ENCODE measurements at places on chromosomes 13 and 19.

DNA sequence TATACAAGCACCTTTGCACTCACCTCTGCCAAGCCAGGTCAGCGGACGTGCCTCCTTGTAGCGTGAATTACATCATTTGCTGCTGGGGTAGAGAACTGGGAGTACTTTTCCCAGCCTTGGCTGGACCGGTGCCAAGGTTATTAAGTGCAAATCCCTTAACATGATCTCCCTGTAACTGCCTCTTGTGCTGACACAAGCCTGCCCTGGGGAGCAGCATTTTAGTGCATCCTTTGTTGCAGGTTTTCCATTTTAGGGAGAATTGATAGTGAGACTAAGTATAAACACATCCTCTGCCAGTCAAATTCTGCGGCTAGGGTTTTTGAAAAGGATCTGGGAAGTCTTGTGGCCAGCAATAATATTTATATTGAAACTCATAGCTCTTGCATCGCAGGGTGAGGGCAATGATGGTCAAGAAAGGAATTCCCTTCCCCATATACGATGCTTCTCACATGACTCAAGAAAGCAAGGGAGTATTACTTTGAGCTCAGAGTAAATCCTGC is 32.7 kb upstream of the DCLK1 start:
- DNase-seq = peak; percentile 86

- DNase-seq = no peak
Measured at GRCh38 chr13:83086948-83087347, 795.3 kb downstream of the SLITRK1 start.

DNA sequence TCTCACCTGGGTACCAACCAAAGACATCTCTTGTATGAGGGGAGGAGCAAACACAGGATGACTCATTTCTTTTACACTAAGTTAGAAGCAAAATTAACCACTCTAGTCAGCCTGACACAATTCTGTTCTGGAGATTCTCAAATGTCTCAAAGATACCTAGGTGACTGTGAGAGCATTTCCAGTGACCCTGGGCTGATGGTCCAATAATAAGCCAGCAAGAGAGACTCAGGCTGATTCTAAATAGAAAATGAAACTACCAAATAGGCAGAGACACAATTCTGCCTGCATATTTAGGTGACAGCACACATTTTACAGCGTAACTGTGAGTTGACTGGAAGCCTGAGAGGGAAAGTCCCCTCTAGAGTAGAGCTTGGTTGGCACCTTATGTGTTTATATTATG is 16.3 kb downstream of the ZNF91 start:
- no peak for DNase-seq

GRCh38 chr13:40981361-40981760 is 37.8 kb downstream of the ELF1 start:
- no peak for DNase-seq

GRCh38 chr13:111882351-111882750 is 184.6 kb upstream of the SOX1 start:
- no peak for DNase-seq

- no peak for DNase-seq
Measured at GRCh38 chr13:72244788-72245187, 377.8 kb upstream of the DACH1 start.

DNA sequence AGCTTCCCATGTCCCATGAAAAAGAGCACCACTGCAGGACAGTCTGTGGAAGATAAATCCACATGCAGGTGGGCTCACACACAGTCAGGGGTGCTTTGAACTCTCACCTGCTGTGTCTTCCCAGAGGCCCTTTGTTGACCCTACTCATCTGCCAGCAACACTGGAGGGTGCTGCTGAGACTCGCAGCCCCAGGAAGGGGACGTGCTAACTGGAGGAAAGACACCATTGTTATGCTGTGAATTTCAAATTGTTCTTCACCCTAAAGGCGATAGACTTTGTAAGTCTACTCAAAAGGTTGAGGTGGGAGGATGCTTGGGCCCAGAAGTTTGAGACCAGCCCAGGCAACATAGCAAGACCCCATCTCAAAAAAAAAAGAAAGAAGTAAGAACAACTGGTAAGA is 107.3 kb upstream of the SERP2 start:
- no peak for DNase-seq

- DNase-seq = peak; percentile 68
Measured at GRCh38 chr13:98796798-98797197, 44.3 kb upstream of the SLC15A1 start.

DNA sequence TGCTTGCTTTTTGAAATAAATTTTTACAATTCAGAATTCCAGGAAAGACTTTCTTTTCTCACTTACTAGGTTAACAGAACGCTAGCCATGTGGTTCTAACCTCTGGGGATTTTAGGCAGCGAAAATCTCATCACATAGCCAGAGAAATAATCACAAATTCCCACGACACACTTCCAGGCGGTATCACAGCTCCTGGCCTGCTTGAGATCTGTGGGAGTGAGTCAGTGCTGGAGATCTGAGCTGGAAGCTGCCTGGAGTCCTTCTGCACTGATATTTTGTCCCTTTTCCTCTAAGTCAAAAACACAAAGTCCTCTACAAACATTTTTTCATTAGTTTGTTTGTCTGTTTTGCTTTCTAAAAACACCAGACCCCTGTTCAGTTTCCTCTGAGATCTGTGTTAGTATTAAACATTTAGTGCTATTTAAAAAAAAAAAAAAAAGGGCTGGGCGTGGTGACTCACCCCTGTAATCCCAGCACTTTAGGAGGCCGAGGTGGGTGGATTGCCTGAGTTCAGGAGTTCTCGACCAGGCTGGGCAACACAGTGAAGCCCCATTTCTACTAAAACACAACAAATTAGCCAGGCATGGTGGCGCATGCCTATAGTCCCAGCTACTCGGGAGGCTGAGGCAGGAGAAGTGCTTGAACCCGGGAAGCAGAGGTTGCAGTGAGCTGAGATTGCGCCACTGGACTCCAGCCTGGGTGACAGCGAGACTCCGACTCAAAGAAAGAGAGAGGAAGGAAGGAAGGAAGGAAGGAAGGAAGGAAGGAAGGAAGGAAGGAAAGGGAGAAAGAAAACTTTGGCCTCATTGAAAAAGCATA is 12.2 kb upstream of the UBE2L5 start:
- no peak for DNase-seq

- DNase-seq = no peak
Measured at GRCh38 chr19:30447553-30447870, 75.3 kb downstream of the ZNF536 start.

DNA sequence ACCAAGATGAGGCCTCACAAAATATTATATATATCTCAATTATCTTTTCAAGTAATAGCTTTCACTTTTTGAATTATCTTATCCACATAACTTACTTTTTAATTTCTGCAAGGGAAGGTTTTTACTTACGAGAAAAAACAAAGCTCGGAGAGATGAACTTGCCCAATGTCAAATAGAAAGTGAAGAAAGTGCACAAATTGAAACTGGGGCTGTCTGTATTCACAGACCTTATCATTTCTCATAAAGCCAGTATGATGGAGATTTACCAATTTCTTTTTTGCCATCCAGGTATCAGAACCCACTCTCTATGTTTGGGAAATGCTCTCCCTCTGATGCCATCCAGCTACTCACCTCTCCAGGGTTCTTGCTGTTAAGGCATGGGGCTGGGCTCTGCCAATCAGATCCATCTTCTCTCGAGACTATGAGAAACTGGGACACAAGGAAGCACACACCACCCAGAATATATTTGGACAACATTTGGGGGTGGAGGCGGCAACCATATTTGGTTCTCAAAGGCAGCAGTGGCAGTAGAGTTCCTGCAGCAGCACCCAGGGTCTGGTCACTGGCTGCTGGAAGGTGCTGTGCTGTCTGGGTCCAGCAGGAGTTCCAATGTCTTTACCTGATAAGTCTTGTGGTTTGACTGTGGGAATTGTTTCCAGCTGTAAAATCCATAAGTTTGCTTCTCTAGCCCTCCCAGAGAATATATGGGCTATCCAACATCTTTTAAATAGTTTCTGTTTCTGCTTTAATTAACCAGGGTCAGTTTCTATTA is 45.8 kb upstream of the SCEL start:
- no peak for DNase-seq

DNA sequence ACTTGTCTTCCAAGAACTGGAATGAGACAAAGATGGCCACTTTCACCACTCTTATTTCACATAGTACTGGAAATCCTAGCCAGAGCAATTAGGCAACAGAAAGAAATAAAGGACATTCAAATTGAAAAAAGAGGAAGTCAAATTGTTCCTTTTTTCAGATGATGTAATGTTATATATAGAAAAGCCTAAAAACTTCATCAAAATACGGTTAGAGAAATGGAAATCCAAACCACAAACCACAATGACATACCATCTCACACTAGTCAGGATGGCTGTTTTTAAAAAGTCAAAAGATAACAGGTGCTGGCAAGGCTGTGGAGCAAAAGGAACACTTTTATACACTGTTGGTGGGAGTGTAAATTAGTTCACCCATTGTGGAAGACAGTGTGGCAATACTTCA is 113.3 kb upstream of the SPRY2 start:
- no peak for DNase-seq

DNA sequence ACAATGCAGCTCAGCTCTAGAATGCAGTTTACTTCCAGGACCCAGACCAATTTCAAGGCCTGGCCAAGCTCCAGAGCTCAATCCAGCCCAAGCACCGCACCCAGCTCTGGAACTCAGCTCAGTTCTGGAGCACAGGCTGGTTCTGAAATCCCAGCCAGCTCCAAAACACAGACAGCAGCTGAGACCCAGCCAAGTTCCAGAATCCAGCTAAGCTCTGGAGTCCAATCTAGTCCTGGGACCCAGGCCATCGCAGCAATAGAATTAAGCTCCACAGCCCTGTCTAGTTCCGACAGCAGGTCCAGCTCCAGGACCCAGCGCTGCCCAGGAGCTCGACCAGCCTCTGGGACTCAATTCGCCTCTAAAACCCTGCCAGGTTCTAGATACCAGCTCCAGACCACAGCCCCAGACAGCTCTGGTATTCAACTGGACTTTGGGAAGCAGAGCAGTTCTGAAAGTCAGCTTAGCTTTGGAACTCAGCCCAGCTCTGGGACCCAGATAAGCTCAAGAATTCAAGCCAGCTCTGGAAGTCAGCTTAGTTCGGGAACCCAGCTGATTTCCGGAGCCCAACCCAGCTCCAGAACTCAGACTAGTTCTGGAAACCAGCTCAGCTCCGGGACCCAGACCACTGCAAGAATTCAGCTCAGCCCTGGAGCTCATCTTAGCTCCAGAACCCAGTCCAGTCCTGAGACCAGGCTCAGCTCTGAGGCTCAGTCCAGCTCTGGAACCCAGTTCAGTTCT is 6.8 kb downstream of the GIPC3 start:
- no peak for DNase-seq

GRCh38 chr13:64936879-64937278 is 2293.3 kb downstream of the PCDH9 start:
- DNase-seq = no peak

GRCh38 chr19:49837009-49837310 is 14.0 kb upstream of the PTOV1 start:
- DNase-seq = no peak

DNA sequence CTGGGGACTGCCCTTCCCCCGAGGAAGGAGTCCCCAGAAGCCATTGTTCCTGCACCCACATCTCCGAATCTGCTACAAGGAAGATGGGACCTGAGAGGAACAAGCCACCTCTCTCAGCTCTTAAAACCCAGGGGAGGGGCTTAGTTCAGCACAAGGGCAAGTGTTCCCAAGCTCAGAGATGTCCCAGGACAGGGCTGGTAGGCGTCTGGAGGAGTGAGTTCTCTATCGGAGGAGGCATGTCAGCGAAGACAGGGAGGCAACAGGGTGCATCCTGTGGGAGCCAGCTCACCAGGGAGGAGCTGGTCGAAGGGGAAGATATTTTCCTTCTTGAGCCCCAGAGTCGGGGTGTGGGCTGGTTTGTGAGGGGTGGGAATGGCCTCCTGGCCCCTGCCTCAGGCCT is 54.8 kb downstream of the CELF5 start:
- no peak for DNase-seq

- no peak for DNase-seq
Measured at GRCh38 chr13:108621462-108621861, 7.9 kb upstream of the MYO16 start.

- DNase-seq = no peak
Measured at GRCh38 chr13:105193026-105193425, 1342.4 kb downstream of the EFNB2 start.

GRCh38 chr19:19185853-19186740 is 5.9 kb downstream of the BORCS8 start:
- no peak for DNase-seq

DNA sequence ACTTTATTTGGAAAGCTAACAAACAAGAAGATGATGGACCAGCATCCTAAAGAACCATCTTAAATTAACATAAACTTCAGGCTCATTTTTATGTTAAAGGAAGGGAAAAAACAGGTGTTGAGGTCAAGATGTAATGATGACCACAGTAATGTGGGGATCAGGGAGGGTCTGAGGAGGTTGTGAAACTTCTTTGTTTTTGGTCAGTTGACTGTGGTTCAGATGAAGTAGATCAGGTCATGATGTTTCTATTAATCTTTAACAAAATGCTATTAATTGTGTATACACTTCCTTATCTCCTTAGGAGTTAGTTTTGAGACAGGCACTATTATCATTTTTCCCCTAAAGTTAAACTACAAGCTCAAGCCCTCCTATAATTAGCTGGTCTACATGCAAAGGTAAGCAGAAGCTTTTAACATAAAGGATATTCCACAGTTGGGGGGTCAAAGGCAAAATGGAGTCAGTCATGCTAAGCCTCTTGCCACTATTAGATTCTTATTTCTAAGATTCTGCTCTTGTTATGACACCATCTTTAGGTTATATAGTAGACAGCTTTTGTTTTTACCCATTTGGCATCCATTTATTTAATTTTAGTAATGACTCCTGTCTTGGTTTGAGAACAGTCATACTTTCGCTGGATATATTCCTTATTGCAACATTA is 800.1 kb upstream of the PCDH9 start:
- no peak for DNase-seq

DNA sequence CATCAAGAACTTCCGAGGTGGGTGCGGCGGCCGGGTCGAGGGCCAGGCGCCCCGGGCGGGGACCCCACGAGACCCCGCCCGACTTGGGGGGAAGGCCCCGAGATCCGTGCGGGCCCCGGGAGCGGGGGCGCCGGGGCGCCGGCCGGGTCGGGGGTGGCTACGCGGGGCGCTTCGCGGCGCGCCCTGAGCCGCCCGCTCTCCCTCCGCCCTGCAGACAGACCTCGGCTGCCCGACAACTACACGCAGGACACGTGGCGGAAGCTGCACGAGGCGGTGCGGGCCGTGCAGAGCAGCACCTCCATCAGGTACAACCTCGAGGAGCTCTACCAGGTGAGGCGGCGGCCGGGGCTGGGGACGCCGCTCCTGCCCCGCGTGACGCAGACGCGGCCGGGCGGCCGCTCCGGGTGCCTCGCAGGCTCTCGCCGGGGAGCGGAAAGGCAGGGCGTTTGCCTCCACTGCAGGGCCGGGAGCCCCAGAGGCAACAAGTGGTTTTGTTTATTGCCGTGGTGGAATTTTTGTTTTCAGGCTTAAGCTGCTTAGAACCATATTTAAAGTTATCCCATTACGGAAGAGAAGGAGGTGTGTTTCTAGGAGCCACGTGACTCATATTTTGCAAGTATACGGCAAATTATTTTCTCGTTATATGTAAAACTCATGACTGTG is 477 bp downstream of the CUL4A start:
- peak; percentile 40 for DNase-seq

GRCh38 chr19:45092747-45093678 is at the start of gene PPP1R37:
Gene PPP1R37 (plus strand): TSS chr19:45093179. CDS start chr19:45093326, 147 bp downstream.
- peak; percentile 93 for DNase-seq
